ENCODE measurements at places on chromosomes 6 and 20. TPM values are rescaled to one million over a fixed set of nuclear protein-coding genes. Genes with fewer than 3 reads are reported as not detected.

MRPL14 gene
- total RNA-seq, result 31.7 TPM

KCTD20 gene
- 29.1 TPM for total RNA-seq

DNA sequence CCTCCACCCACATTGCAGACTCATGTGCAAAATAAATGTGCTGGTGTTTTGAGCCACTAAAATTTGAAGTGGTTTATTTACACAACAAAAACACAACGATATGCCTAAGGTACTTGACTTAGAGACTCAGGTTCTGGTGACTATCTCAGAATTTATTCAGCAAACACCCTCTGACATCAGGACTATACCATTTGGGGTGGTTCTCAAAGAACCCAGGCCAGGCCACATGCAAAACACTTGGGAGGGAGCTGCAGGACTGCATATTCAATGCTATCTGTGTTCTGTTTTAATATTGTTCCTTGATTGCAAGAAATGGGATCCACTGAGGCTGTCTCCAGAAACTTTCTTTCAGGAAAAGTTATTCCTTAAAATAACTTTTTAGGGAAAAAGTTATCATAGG lies 91.6 kb downstream of the LINC00237 start:
- no peak for DNase-seq
- H3K4me1 ChIP-seq, result no peaks in the 10 kb centered on the region
- H3K4me3 ChIP-seq, result no peak overlapping the region
- no peaks in the 10 kb centered on the region for H3K36me3 ChIP-seq
- no peaks in the 10 kb centered on the region for H3K27me3 ChIP-seq

DNA sequence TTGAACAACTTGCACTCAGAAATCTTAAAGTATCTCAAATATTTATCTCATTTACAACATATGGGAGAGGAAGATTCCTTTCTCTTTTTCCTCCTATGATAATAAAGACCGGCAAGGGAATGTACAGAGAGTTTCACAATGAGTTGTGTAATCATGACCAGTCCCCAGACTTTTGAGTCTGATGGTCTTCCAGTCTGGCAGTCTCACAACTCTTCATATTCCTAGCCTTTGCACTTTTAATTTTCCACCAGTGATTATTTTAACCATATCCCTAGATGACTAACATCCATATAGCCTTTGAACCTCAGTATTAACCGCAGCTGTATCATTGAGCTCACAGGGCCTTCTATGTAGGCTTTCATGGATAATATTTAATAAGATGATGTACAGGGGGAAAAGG lies 278.5 kb downstream of the KHDC1L start:
- H3K36me3 ChIP-seq, result no peaks in the 10 kb centered on the region
- H3K4me1 ChIP-seq, result no peaks in the 10 kb centered on the region
- no peak for DNase-seq
- no peak overlapping the region for H3K27ac ChIP-seq

DNA sequence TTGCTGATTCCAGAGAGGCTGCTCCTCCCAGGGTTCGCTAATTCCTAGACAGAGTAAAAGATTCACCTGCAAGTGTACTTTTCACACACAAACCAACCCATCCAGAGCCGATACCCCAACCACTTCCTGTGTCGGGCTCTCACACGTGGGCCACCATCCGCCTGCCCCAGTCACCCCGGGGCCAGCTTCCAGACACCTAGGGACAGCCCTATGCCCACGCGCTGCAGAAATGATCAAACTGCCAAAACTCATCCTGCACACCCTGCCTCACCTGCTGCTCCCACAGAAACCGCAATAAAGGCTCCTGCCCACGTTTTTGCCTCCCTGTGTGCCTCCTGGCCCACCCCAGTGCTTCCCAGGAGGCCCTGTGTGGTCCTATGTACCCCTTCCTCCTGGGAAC lies 59.5 kb downstream of the PSMG4 start:
- peaks cover 78% of the 10 kb centered on the region for H3K4me1 ChIP-seq
- peak overlapping the region; percentile 83 for H3K27ac ChIP-seq
- peak overlapping the region; percentile 23 for H3K4me3 ChIP-seq
- DNase-seq, result no peak

- no peak overlapping the region for H3K4me3 ChIP-seq
- peaks cover 2% of the 10 kb centered on the region for H3K27me3 ChIP-seq
- H3K4me1 ChIP-seq, result no peaks in the 10 kb centered on the region
Measured at GRCh38 chr20:60228255-60228654, 270.0 kb downstream of the CDH26 start.

DNA sequence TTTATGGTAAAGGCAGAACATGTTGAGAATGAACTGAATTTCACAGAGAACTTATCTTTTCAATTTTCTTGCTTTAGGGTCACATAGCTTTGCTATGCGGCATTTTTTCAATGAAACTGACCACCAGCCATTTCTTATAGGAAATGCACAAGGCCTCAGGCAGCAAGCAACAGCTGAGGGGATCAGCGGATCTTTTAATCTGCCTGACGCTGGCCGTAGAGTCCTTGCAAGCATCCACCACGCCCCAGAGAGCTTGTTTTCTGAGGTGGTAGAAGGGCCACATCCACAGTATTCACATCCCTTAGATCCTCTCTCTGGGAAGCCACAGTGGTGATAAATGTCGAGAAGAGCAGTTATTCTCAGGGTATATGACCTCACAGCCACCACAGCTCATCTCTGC lies 34.3 kb downstream of the FLRT3 start:
- H3K4me3 ChIP-seq, result no peak overlapping the region
- H3K27ac ChIP-seq, result no peak overlapping the region
- no peaks in the 10 kb centered on the region for H3K36me3 ChIP-seq

Data from glutamatergic neuron (in vitro differentiated cells).